ENCODE measurements at places on chromosomes 2 and 18.

GRCh38 chr2:129318581-129319421, 660.7 kb upstream of the RAB6C start:
- no peak for DNase-seq

- DNase-seq, result no peak
These were observed 404.4 kb downstream of the TRIB2 start for GRCh38 chr2:13121096-13121495.

GRCh38 chr2:192313773-192314172, 119.0 kb upstream of the TMEFF2 start:
- no peak for DNase-seq

DNA sequence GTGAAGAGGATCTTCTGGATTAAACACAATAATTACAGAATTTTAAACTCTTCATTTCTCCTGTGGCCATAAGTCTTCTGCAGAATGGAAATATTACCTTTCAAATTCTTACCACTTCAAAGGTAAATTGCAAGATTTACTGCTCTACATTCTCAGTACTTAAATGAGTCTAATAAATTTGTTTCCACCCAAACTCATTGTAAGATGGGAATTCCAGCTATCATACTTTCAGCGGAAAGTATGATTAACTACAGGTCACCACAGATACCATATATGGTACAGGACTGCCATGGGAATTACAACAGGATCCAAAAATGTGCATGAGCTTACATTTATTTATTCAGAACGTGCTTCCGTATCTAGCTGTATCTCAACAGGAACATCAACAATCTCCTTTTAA, 3.1 kb downstream of the DSC3 start:
- DNase-seq, result no peak

GRCh38 chr2:106090916-106091618, 103.0 kb downstream of the UXS1 start:
- DNase-seq, result no peak

GRCh38 chr18:45764000-45764686, 40.2 kb downstream of the SLC14A1 start:
- no peak for DNase-seq

GRCh38 chr18:48430150-48430549, 21.0 kb upstream of the ZBTB7C start:
- DNase-seq, result no peak

DNA sequence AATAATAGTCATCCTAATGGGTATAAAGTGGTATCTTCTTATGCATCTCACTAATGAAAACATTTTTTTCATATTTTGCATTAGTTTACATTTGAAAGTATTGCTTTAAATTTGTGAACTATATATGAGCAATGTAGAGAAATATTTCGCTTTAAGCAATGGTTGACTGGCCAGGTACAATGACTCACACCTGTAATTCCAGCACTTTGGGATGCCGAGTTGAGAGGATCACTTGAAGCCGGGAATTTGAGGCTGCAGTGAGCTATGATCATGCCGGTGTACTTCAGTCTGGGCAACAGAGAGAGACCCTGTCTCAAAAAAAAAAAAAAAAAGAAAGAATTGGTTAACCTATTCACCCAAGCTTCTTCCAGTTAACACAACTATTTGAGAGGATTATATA, 15.1 kb downstream of the ZCCHC2 start:
- no peak for DNase-seq

GRCh38 chr18:57885931-57886330, 82.8 kb upstream of the ATP8B1 start:
- no peak for DNase-seq

- DNase-seq, result no peak
These were observed 134.5 kb downstream of the NEDD4L start for GRCh38 chr18:58178511-58178910.

- peak; percentile 90 for DNase-seq
These were observed at the start of the genes GEN1 and SMC6 for GRCh38 chr2:17753803-17754663. Gene GEN1 (plus strand): TSS chr2:17754138. CDS start chr2:17759944, 5,806 bp downstream. Gene SMC6 (minus strand): TSS chr2:17753810. CDS start chr2:17745946, 7,864 bp downstream.

DNA sequence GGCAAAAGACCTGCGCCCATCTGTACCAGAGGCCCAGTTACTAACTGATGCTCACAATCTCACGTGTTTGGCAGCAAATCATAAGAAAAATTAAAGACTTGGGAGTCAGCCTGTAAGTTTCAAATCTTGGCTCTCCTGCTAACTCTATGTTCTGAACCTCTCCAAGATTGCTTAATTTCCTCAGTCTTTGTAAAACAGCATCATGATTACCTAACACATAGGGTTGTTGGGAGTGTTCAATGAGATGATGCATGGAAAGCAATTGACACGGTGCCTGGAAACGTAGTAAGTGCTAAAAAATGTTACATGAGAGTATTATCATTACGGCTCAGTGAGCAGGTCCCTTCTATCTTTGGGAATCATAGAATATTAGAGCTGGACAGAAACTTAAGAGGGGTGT, 497.6 kb upstream of the TCF4 start:
- DNase-seq, result no peak

DNA sequence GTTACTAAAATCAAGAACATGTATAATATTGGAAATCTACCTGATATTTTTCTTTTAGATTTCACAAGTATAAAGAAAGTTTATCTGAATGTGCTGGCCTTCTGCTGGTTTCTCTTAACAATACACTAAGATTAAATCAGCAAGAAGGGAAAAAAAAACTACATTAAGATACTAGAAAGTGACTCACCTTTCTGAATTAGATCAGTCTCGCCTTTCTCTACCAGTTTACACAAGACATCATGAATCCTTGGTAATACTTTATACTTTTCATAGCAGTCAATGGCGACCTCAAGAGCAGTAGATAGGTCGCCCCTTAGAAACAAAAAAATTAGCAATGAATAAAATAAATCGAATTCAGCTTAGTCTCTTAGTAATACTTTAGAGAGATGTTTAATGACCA, 61.2 kb downstream of the LRPPRC start:
- DNase-seq, result no peak

DNA sequence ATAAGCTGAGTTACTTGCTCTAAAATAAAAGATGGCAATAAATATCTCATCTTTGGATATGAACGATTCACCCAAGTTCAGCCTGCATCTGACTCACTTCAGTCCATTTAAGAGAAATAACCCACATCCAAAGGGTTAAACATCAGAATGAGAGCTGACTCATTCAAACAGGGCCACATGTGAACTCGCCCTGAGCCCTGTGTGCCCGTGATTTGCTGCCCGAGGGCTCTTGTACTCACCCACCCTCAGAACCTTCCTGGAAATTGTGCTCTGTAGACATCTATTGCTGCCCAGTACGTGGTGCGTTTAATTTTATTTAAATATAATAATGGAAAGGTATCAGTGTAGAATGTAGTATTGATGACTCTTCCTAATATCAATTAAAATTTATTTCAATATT, 66.9 kb upstream of the RBM44 start:
- peak; percentile 43 for DNase-seq

DNA sequence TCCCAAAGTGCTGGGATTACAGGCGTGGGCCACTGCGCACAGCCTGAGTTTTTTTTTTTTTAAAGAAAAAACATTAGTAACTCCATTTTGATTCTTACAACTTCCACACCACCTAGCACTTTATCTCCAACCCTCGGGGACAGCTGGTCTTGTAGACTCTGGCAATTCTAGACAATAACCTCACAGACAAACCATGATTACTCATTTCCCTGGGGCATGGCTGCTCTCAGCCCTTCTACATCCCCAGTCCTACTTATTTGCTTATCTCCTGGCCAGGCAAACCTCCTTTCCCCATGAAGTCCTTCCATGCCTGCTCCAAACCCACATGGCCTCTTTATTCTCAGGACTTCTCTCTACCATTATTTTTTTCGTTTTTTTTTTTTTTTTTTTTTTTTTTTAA, 91.1 kb downstream of the ACTR3 start:
- DNase-seq, result no peak

DNA sequence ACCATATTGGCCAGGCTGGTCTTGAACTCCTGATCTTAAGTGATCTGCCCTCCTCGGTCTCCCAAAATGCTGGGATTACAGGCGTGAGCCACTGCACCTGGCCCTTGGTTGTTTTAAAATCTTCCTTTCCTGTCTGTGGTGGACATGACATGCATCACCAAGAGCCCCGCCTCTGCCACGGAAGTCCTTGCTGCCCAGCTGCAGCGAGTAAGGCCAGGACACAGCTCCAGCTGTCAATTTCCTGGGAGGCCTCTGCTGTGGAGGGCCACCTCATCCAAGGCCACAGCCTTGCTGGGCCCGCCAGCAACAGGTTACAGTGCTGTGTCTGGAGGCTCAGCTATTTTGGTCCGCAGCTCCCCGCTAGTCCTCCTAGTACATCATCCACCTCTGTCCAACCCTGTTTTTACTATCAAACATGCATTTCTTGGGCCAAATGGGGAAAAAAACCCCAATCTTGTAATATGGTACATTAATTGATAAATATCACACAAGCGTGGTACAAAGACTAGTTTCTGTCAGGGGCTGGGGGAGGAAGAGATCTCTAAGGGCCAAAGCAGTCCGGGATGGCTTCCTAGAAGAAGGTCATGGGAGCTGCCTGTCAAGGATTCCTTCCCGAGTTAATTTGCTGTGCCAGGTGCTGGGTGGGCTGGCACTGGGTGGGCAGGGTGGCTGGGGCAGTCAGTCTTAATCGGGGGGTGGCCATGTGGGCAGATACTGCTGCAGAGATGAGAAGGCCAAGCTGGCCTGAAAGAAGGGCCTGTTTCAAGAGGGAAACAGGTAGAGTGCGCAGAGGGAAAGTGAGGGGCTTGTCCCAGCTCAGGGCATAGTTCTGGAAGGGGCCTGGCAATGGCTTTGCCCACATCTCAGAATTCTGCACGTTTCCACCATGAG, 100.5 kb downstream of the INHBB start:
- no peak for DNase-seq

DNA sequence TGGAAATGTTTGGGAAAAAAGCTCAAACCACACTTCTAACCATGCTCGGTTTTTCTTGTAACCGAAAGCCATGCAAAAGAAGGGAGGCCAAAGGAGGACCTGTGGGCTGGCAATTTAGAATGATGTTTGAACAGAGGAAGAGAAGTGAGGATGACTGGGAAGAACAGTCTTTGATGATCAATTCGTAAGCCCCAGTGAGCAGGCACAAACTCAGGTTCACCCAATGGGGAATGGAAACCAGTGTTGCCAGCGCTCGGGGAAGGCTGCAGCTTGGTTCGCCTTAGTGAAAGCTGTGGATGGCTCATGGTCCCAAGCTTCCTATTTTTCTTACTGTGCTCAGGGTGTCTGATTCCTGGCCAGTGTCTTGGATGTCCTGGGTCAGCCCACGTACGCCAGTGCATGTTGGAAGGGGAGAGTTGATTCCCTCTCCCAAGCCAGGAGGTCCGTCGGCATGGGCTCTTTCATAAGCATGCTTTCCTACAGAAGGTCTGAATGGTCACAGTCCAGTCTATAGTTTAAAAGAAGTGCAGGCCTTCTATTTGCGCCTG, 79.2 kb downstream of the VAPA start:
- no peak for DNase-seq

- DNase-seq, result no peak
These were observed 97.4 kb downstream of the EIPR1 start for GRCh38 chr2:3280197-3280596.

GRCh38 chr18:44838971-44839666, 158.4 kb downstream of the SETBP1 start:
- peak; percentile 65 for DNase-seq

GRCh38 chr2:113707106-113707505, 49.3 kb downstream of the SLC35F5 start:
- no peak for DNase-seq

DNA sequence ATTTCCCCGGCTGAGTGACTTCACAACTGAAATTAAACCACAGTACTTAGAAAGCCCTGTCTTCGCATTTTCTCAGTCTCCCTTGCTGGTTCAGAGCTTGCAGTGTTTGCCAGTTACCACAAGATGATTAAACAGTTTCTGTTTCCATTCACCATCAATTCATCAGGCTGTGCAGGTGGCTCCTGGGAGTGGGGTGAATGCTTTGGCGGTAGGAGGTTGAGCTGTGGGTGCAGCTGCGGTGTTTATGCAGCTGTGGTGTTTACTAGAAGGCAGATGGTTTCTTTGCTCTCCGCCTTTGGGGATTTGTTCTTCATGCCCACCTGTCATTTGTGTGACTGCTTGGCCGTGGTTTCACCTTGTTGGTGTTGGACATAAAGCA, 16.1 kb downstream of the ACOXL start:
- peak; percentile 56 for DNase-seq

GRCh38 chr2:10305254-10305635, 2.5 kb downstream of the HPCAL1 start:
- peak; percentile 40 for DNase-seq

GRCh38 chr2:5926871-5927512, 234.8 kb downstream of the SOX11 start:
- no peak for DNase-seq

GRCh38 chr2:170924969-170925368, 4.1 kb upstream of the GORASP2 start:
- DNase-seq, result no peak

DNA sequence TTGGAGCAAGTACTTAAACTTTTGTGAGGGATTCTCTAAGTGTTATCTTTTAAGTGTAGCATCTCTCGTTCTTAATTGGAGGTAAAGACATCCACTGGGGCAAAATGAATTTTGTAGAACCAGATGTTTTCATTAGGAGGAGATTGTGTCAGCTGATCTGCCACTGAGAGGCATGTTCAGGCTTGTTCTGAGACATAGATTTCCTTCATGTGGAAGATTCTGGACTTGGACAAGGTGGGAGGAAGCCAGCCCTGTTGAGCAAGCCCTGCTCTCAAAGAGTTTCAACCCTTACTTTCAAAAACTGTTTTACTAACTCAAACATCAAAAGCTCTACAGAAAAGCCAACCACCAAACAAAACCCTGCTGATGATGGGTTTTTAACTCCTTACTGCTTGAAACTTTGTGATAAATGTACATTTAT, 6.5 kb downstream of the MAP4K4 start:
- no peak for DNase-seq

Measured in stimulated activated CD4-positive, alpha-beta T cell treated with anti-CD3 and anti-CD28 coated beads, Interleukin-4, amount 100 ng/mL, for 1 hour (primary cell).